ENCODE measurements at places on chromosomes 7 and 10.

- no peak for DNase-seq
These were observed 9.4 kb upstream of the NKX2-3 start for GRCh38 chr10:99523251-99523773.

GRCh38 chr10:100728928-100729861, 16.2 kb upstream of the PAX2 start:
- DNase-seq = peak; percentile 62

GRCh38 chr7:158953912-158954311, 97.6 kb downstream of the DYNC2I1 start:
- no peak for DNase-seq

GRCh38 chr7:86937363-86937878, 122.0 kb downstream of the ELAPOR2 start:
- no peak for DNase-seq

DNA sequence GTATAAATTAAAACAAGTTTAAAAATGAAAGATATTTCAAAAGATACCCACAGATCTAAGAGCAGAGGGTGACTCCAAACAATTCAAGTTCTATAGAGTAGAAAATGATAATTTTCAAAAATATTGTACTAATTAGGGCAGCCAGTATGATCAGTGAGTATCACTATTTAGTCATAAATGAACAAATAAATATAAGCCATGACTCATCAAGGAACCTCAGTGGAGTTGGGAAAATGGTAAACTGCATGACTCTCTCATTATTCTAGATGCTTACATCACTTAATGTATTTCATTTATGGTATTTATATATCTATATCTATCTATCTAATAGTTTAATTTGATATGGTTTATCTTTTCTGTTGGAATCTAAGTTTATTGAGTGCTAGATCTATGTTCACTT, 94.3 kb downstream of the THSD7A start:
- DNase-seq = no peak

GRCh38 chr7:7304705-7305450, 122.5 kb downstream of the C1GALT1 start:
- no peak for DNase-seq

DNA sequence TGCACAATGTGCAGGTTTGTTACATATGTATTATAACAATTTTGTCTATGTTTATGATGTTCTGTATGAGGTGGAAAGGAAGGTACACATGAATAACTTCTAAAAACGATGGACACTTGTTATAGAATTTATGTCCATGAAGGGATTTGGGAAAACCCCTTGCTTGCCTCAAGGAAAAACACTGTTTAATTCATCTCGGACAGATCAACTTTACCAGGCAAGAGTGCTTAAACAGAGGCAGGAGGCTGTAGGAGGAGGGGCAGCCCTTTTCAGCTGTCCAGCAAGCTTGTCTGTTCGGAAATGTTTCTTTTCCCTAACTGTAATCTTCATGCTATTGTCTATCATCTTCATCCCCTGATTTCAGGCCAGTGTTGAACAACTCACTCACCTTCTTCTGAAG, 200.9 kb downstream of the CDC14C start:
- no peak for DNase-seq

- no peak for DNase-seq
These were observed 309.2 kb downstream of the FGFR2 start for GRCh38 chr10:121288864-121289661.

GRCh38 chr7:35019801-35020200, 17.5 kb downstream of the DPY19L1 start:
- no peak for DNase-seq

DNA sequence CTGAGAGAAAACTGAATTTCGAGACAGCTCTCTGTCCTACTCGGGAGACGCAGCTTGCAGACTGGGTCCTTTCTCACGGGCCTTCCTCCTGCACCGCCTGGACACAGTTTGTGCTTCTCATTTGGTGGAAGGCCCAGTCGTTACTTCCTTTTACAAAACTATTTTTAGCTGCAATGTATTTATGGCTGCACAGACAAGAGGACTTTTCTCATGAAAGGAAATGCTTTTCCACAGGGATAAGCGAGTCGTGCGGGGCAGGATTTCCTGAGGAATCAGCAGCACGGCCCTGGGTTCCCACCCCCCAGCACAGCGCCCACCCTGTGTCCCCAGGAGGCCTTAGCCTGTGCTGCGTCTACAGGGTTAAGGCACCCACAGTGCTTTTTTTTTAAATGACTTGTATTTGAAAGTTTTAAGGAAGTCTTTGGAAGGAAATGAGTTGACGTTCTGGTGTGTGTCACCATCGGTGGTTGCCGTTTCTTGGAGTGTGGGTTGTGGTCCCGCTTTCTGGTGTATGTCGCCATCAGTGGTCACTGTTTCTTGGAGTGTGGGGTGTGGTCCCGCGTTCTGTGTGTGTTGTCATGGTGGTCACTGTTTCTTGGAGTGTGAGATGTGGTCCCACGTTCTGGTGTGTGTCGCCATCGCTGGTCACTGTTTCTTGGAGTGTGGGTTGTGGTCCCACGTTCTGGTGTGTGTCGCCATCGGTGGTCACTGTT, 50.9 kb downstream of the INPP5A start:
- peak; percentile 67 for DNase-seq

GRCh38 chr10:16679511-16679910, 137.7 kb downstream of the RSU1 start:
- no peak for DNase-seq

DNA sequence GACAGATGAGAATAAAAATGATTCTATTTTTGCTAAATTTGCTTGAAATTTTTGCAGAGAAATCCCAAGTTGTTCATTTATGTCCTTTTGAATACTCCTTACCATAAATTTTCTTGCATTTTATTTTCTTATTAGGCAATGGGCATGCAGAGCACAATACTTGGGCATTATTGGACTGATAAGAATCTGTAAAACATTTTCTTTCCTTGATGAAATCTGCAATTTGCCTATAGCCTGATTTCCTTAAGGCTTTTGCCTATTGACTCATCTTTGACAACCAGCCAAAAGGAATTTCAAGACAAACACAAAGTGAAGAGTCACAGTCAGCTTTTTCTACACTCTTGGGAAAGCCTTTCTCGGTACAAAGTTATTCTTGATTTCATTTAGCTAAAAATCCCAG, 30.5 kb upstream of the GNAT3 start:
- peak; percentile 55 for DNase-seq

DNA sequence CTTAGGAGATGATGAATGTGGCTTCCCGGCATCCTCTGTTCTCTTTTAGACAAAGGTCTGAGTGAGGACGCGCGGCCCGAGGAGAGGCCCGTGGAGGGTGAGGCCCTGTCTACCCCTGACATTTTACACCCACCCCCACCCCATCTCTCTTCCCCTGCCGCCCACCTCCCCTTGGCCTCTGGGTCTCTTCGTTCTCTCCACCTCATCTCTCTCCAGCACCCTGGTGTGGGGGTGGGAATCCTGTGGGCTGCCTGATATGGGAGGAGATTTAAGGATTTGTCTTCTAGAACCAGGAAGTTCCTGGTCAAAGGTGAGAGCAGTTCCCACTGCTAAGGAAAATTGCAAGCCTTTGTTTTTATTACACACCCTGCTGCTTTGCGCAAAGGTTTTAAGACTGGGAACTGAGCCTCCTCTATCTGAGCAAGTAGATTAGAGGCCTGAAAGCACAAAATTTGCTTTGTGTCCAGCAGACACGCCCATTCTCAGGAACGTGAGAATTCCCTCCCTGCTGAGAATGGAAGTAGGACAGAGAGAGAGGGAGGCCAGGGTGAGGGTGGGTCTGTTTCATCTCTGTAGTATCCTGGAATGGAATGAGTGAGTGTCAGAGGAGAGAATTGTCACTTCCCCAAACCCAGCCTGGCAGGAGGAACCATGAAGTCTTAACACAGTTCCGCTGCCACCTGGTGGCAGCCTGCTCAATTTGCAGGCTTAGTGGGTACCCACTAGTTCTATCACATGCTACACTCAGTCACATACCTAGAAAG, 91.2 kb downstream of the GTF2IRD1 start:
- no peak for DNase-seq

GRCh38 chr10:123936426-123936825, 44.8 kb upstream of the CPXM2 start:
- DNase-seq = no peak

GRCh38 chr10:42645103-42645502, 6.7 kb upstream of the ZNF33B start:
- DNase-seq = no peak

GRCh38 chr10:23980094-23980493, 228.8 kb upstream of the KIAA1217 start:
- no peak for DNase-seq

GRCh38 chr10:132929953-132930548, 12.3 kb downstream of the CFAP46 start:
- DNase-seq = no peak

DNA sequence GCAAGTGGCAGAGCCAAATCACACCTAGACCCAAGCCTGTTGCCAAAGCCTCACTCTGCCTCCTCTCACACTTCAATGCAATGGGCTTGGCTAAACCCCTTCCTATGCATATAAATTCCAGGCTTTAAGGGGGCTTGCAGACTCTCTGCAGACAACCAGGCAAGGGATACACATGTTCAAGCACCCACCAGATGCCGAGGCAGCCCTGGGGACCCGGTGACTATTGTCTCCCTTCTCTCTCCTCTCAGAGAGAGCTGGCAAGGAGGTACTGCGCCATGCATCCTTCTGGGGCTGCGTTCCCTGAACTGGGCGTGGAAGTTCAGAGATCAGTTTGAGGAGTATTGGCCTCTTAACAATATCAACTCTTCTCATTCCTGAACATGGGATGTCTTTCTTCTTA, 131.2 kb downstream of the ARHGAP22 start:
- no peak for DNase-seq

GRCh38 chr10:60963441-60964256, 19.7 kb upstream of the RHOBTB1 start:
- DNase-seq = no peak

DNA sequence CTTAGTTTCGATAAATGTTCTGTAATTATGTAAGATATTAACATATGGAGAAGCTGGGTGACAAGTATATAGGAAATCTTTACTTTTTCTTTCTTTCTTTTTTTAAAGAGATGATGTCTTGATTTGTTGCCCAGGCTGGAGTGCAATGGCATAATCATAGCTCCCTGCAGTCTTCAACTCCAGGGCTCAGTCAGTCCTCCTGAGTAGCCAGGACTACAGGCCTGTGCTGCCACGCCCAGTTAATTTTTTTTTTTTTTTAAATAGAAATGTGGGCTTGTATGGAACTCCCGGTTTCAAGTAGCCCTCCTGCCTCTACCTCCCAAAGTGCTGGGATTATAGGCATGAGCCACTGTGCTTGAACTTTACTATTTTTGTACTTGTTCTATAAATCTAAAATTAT, 111.7 kb downstream of the POLL start:
- DNase-seq = no peak

DNA sequence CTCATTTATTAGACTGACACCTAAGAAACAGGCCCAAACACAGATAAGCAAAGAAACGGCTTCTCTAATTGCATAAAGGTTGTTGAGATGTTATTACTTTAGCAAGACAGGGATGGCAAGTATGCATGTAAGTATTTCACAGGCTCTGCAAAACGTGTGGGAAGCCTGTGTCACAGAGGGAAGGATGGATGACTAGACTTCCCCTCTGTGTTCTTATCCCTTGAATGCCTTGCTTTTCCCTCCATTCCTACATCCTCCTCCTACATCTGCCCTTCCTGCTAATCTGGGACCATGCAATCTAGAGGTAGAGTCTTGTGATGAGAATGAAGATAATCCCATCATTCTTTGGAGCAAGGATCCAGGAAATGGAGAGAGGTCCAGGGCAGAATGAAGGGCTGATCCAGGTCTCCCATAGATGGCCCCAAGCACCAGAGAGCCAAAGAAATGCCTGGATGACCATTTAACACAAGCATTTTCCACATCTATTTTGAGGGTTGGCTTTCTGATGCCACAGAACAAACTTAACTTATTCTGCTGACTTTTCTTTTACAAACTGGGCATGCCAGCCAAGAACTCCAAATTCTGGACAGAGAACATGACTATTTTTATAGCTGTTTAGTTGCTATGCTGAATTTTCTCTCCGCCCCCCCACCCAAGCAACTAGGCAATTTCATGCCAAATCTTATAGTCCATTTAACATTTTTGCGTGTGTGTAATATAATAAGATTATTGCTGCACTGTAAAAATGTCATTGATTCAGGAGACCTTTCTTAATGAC, 48.1 kb downstream of the NRP1 start:
- DNase-seq = no peak

DNA sequence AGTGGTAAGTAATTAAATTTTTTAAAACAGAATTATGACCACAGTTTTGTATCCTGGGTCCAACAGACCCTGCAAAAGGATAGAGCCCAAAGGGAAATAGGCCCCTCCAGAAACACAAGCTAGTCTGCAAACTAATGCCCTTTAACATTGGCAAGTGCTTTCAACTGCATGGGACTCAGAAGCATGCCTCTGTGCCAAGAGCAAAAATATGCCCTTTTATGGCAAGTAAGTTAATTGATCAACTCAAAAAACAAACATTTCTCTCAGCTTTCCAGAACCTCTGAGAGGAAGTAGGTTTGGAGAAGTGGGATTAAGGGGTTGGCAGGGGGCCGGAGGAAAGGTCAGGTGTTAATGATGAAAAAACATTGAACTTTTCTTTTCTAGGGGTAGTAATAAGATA, 186.6 kb upstream of the PRSS1 start:
- DNase-seq = no peak

DNA sequence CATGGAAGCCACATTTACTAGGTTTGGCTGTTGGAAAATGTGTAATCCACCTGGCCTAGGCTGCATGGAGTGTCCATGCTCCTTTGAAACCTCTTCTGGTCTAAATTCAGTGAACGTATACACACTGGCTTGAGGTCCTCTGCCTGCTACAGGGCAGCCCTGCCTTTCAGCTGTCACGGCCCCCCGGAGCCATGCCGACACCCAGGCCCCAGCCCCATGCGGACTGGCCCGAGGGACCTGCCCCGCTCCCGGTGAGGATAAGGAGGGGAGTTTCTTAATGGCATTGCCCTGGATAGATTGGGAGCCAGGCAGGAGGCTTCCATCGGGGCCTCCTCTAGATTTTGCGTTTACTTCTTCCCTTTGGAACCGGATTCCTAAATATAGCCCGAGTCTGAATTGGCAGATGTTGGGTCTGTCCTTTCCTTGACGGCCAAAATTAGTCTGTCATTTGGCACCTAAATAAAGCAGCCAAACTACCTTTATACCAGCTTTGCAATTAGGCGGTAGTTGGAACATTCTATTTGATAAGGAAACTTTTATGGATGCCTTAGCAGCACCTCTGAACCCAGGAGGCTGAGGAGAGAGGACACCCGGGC, 72.1 kb upstream of the SH2B2 start:
- no peak for DNase-seq

GRCh38 chr7:985915-986741, 3.1 kb downstream of the CYP2W1 start:
- peak; percentile 77 for DNase-seq

- DNase-seq = no peak
These were observed 26.8 kb downstream of the FAM241B start for GRCh38 chr10:69656742-69657269.

DNA sequence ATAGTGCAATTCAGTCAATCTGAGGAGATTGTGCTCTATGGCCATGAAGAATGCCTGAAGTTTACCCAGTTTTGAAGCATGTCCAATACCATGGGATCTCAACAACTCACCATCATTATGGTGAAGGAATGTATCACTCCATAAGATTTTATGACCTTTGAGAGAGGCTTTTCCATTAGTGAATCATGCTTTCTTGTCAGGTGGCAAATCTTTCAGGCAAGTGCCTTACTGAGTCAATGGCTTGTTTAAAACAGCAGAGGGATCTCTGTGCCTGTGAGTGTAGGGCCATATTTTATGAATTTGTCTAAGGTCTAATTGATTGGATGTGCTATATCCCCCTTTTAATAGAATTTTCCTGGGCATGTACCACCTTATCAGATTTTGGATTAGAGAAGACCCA, 131.5 kb downstream of the CCDC7 start:
- DNase-seq = no peak

Data from hepatic stellate cell (primary cell).